B cell (primary cell): ENCODE measurements at places on chromosomes 6 and 20.

GRCh38 chr6:33204415-33205190 is at the start of gene HSD17B8:
HSD17B8 (plus strand) TSS chr6:33204655; CDS start chr6:33204669, 14 bp downstream.
- H3K4me1 ChIP-seq, result peaks cover 57% of the 10 kb centered on the region
- no peaks in the 10 kb centered on the region for H3K27me3 ChIP-seq
- H3K4me3 ChIP-seq, result peak within 1 kb of the TSS; percentile 80
- H3K36me3 ChIP-seq, result no peaks in the 10 kb centered on the region
- peak within 1 kb of the TSS; percentile 14 for H3K27ac ChIP-seq

DNA sequence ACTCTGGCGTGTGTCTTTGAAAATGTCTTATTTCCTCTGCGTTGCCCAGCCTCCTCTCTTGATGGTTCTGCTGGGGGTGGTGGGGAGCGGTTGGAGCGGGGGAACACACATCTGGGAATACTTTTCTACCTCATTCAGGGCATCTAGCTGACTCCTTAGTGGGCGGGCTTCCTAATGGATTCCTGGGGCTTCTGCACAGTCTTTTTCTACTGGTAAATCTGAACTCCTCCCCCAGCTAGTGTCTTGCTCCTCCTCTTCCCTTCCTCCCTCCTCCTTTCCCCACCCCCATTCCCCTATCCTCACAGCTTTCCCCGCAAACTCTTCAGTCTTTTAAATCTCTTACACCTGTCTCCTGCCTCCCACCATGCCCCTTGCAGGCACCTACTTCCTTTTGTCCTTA is 74.4 kb downstream of the PRL start:
- no peaks in the 10 kb centered on the region for H3K4me1 ChIP-seq
- H3K4me3 ChIP-seq, result no peak overlapping the region
- H3K27ac ChIP-seq, result no peak overlapping the region
- H3K36me3 ChIP-seq, result no peaks in the 10 kb centered on the region
- no peaks in the 10 kb centered on the region for H3K27me3 ChIP-seq

DNA sequence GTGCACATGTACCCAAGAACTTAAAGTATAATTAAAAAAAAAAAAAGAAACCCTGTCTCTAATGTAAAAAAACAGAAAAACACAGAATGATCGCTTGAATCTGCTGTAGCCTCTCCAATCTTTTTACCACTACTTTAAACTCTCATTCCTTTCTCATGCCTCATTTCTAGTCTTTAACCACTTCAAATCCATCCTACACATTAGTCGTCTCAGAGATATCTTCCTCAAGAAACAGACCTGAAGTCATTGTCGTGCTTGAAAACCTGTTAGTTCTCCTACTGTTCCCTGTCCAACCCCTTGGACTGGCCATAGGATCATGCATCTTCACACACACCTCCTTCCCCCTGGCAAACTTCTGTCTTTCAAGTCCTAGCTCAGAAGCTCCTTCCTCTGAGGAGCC is 112.1 kb upstream of the BCLAF1 start:
- H3K4me1 ChIP-seq, result peaks cover 11% of the 10 kb centered on the region
- H3K4me3 ChIP-seq, result no peak overlapping the region

GRCh38 chr20:46330831-46331371 is 22.6 kb upstream of the CDH22 start:
- H3K27me3 ChIP-seq, result peaks cover 3% of the 10 kb centered on the region
- H3K4me1 ChIP-seq, result peaks cover 5% of the 10 kb centered on the region
- DNase-seq, result no peak
- no peak overlapping the region for H3K4me3 ChIP-seq
- no peaks in the 10 kb centered on the region for H3K36me3 ChIP-seq
